Activated T-cell treated with anti-CD3 and anti-CD28 coated beads for 4 hours (primary cell): ENCODE measurements at places on chromosomes 7 and 10.

DNA sequence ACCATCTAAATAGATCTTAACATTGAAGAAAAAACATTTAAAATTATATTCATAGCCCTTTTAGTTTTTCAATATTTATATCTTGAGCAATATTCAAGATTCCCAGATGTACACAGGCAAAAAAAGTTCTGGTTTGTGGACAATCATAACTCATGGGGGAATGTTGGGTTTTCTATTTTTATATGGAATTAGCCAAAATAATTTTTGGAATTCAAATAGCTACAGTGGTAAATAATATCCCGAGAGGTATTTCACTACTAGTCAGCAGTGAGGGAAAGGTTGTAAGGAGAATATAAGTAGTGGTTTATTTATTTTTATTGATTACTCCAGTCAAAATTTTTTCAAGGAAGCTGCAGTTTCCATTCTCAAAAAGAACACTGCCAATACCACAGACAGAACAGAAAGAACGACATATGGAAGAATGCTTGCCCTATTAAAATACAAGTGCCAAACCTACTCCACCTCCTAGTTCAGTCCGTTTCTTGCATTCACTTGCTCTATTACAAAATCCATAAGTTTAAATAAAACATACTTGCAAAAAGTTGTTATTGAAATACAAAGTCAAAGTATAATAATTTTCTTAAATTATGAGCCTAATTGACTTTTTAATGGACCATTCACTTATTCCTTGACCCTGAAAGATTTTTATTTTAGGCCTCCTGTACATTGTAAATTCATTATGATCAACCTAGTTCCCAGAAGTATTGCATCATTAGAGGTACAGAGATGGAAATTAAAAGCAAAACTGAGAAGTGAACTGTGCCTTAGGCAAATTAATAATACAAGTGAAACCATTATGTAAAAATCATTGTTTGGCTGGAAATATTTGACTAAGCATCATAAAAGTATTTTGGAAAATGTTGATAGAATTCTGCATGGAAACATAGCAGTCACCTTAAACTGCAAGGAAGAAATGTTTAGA, 533.2 kb downstream of the PARD3 start:
- no peak for DNase-seq

DNA sequence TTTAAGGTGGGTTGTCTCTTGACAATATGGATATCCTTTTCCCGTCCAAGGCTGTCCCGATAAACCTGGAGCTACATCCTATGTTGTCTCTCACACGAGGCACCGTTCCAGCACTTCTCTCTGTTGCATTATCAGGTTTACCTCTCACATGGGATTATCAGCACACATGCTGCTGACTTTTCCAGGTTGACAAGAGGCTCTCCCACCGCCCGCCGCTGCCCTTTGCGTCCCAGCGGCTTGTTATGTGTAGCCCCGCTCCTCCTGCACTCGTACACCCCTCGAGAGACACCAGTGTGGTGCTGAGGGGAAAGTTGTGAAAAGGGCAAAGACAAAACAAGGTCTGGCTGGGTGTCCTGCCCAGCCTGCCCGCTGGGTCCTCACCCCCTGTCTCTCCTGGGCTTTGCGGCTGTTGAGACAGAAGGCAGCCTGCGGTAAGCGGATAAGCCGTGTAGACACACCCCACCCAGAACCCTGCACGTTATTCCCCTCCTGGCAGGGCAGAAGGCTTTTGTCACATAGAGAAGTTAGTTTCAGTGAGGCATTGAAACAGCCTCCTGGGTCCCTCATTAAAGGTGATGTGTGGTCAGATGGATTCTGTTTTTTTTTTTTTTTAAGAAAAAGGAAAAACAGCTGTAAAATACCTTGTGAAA, 38.7 kb downstream of the UBE3C start:
- no peak for DNase-seq

GRCh38 chr7:157192861-157193260, 54.1 kb downstream of the UBE3C start:
- no peak for DNase-seq

DNA sequence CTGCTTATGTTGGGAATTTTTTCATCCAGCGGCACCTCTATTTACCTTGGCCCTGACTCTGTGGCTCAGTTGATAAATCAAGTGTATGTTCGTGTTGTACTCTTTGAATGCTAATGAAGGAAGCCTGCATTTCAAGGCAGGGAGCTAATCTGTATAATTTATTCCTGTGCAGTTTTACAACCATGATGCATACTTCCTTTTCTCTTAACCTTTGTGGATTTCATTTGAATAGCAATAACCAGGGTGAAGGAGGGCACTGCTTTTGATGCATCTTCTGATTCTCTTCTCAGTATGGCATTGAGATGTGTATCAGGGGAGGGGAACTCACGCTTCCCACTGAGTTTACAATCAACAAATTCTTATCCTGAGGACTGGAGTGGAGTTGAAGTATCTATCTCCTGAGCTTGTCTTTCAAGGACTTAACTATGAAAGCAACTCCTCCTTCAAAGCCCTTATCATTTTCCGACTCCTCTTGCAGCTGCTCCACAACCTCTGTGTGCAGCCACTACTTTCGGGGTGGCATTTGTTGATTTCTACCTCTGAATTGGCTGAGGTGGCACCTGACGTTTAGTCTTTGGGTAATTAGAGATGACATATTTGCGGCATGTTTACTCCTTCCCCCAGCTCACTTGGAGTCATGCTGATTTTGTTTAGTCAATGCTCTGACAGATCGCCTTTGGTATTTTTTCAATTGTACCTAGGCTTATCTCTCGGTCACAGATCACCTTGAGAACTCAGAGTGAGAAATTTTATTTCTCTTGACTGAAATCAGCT, 275.2 kb downstream of the PHTF2 start:
- no peak for DNase-seq

DNA sequence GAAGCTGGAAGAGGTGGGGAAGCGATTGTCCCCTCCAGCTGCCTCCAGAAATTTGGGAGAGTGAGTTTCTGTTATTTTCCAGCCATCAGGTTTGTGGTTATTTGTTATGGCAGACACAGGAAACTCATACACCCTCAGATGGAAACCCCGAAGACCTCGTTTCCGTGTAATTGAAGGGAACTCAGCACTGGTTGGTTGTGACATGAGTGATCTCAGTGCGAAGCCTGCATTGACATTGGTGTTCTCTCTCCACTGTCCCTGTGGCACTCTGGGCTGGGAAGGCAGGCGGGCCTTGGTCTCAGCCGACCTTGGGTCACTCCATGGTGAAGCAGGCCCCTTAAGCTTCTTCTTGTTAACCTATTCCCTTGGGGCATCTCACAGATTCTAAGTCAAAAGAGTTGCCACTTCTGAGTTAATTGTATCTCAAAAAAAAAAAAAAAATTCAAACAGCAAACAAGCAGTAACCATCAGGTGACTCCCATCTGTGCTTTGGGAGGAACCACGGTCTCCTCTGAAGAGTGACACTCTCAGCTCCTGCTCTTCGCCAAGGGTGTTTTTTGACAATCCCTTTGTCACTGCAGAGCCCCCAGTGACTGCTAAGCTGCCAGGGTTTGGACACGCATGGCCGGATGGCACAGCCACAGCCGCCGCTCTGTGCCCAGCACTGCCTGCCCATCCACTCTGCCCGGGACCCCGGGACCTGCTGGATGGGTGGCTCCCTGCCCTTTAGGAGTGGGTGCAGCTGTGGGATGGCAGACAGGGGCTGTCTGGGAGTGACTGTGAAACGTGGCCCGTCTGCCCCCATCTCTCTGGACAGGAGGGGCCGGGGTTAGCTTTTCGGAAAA, 233.6 kb downstream of the PRPF18 start:
- DNase-seq: no peak

GRCh38 chr10:117222976-117223692, 17.8 kb upstream of the SLC18A2 start:
- DNase-seq: no peak
